ENCODE measurements at places on chromosomes 13 and 19. TPM values are rescaled to one million over a fixed set of nuclear protein-coding genes. Genes with fewer than 3 reads are reported as not detected.
A peak's percentile ranks its signal among the peaks of the same experiment; 100 is the strongest.

GRCh38 chr13:106472621-106473020 lies 62.8 kb downstream of the EFNB2 start:
- no peak for DNase-seq

DNA sequence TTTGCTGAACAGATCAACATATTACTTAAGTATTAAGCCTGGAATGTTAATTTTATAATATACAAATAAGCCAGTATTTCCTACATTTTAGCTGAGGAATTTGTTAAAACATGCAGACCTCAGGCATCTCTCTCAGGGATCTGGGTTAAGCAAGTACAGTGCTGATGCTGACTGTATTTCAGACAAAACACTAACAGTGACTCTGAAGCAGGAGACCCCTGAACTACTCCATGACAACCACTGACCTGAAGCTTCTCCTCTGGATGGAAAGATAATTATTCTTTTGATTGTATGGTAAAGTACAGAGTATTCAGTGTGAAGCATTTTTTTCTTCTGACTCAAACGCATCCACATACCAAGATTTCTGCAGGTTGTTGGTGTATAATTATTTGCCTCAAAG lies 680.8 kb downstream of the LIG4 start:
- no peak for DNase-seq

GRCh38 chr13:78978381-78978998 lies 319.5 kb upstream of the OBI1 start:
- peak; percentile 63 for DNase-seq

Gene FTL
- total RNA-seq, result 1,093 TPM

DNA sequence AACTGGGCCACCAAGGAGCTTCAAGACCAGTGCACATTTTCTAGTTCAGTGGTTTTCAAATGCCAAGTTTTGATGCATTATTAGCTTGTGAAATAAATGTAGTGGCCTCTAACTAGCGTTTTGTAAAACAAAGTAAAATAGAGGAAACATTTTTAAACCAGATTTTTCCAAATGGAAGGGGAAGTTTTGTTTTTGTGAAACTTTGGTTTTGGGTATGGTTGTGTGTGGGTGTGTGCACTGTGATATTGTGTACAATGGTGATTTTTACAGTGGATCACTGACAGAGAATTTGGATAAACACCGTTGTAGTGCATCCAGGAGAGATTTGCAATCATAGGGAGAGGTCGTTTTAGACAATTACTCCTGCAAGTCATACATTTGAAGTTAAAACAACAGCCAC lies 108.9 kb downstream of the SLC7A1 start:
- DNase-seq, result no peak

DNA sequence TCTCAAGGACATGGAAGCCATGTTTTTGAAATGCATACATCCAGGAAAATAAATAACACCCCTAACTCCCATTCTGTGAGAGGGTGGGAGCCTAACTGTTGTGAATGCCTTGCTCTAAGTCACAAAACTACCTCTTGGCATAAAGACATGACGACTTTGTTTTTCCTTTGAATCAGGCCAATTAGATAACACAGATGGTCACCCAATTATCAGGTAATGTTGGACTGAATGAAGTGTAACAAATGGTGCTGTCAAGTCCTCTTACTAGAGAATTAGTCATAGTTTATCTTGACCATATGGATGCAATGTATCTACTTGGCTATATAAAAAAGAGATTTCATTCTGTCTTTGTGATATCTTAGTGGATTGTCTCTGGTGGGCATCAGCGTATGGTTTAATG lies 553.6 kb upstream of the ATXN8OS start:
- no peak for DNase-seq

DNA sequence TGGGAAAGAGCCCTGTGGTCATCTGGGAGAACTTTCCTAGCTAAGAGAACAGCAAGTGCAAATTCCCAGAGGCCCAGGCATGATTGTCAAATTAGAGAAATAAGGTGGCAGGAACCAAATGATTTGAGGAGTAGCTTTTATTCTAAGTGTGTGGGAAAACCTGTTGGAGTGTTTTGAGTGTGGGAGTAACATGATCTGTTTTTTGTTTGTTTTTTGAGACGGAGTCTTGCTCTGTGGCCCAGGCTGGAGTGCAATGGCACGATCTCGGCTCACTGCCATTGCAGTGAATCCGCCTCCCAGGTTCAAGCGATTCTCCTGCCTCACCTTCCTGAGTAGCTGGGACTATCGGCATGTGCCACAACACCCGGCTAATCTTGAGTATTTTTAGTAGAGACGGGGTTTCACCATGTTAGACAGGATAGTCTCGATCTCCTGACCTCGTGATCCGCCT lies 2.4 kb downstream of the SAE1 start:
- no peak for DNase-seq

Gene PRKCG
- not detected for total RNA-seq

- DNase-seq, result no peak
Observed at GRCh38 chr13:44489751-44490150, 86.4 kb downstream of the TSC22D1 start.

Gene KIR2DL4
- not detected for total RNA-seq

DNA sequence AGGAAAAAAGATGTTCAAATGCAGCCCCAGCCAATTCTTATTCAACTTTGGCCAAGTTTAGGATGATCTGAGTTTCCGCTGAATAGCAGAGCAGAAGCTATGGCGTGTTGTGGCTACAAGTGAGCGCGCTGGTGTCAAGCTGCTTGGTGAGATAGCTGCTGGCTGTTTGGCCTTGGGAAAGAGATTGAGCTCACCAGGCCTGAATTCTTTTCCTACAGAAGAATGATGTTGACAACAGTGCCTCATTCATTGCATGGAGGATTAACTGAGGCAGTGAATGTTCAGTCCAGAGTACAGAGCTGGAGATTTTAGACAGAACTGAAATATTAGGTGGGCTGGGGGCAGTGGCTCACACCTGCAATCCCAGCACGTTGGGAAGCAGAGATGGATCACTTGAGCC lies 31.5 kb upstream of the MAP3K10 start:
- DNase-seq, result no peak

DNA sequence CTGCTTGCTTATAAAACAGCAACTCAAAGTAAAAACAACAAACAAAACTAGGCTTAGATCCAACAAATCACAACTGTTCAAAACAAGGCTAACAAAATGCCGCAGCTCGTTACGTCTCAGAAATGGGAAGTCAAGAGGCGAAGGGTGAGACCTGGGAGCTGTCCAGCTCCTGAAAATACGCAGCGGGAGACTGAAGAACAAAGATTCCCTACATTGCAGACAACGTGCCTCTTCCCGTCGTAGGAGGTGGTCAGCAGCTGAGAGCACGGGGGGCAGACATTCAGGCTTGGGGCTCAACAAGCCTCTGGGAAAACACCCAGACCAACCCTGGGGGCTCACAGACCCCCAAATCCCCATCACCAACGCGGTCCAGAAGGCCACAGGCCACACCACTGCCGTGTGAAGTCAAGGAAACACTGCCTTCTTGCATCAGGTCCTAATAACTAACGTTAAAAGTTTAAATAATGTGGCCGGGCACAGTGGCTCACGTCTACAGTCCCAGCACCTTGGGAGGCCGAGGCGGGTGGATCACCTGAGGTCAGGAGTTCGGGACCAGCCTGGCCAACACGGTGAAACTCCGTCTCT lies 13.5 kb downstream of the PLPP2 start:
- DNase-seq, result peak; percentile 26

Gene RNF225
- not detected for total RNA-seq

DNA sequence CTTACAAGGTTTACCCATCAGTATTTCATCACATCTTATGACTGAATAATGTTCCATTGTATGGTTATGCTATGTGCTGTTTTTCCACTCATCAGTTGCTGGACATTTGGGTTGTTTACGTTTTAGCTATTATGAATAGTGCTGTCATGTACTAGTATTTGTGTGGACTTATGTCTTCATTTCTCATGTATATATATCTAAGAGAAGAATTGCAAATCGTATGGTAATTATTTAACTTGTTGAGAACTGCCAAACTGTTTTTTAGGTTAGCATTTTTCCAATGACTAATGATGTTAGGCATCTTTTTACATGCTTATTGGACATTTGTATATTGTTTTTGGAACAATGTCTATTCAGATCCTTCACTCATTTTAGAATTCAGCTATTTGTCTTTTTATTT lies 368.3 kb downstream of the LMO7 start:
- no peak for DNase-seq

DNA sequence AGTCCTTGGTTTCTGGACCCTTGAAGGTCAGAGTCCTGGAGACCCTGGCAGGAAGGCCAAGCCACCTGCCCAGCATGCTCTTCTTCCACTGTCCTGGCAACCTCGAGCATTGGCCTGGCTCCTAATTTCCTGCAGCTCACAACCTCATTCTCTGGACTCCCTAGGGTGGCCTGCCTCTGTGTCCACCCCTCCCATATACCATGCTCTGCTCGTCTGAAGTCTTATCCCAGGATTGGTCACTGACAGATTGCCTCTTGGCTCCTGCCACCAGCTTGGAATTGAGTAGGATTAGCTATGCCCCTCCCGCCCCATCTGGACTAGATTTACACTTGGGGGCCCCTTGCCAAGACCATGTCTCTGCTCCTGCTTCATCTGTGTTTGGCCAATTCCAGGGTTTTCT lies 17.1 kb upstream of the WASF3 start:
- DNase-seq, result no peak

- peak; percentile 20 for DNase-seq
Observed at GRCh38 chr19:5225486-5226345, 114.9 kb downstream of the PTPRS start.

Gene SLAIN1
- 21.7 TPM for total RNA-seq

DNA sequence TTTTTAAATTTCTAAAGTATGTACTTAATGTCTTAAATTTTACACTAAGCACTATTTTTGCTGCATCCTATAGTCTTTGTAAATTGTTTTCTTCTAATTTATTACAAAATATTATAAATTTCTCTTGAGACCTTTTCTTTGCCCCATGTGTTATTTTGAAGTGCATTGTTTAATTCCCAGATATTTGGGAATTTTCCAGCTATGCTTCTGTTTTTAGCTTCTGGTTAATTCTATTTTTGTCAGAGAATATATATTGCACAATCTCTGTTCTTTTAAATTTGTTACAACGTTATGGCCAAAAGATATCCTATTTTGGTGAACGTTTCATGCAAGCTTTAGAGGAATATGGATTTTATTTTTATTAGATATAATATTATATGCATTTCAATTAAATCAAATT lies 917.4 kb upstream of the MIR17HG start:
- no peak for DNase-seq

Gene CDC34
- total RNA-seq, result 42.5 TPM

GRCh38 chr13:74090869-74091605 lies 43.2 kb downstream of the KLF12 start:
- no peak for DNase-seq

DNA sequence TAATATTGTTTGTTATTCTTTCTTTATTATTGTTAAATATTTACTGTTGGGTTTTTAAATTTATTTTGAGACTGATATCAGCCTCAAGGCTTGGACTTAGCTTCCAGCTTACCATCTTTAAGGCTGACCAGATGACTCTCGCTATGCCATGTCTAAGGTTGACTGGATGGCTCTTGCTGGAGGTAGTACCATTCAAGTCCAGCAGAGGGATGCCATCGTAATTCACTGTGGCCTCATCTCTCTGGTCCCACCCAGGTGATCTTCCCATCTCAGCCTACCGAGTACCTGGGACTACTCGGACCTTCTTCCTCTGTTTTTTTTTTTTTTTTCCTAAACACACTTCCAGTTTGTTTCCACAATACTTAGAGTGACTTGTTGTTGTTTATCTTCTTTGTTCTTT lies 41.7 kb upstream of the ZNF91 start:
- DNase-seq, result no peak

Gene TDRD12
- total RNA-seq, result 0.25 TPM

- DNase-seq, result no peak
Observed at GRCh38 chr13:30982506-30982905, 50.0 kb downstream of the TEX26 start.

GRCh38 chr19:12333162-12334159 lies at the start of gene ZNF563:
TSS of gene ZNF563 (minus strand) at chr19:12333633. CDS start at chr19:12333482, 151 bp downstream.
- peak; percentile 100 for DNase-seq

- no peak for DNase-seq
Observed at GRCh38 chr13:48682436-48682835, 28.7 kb downstream of the CYSLTR2 start.

GRCh38 chr13:27643334-27644132 lies 21.8 kb downstream of the POLR1D start:
- DNase-seq, result no peak

Gene LEUTX
- total RNA-seq, result not detected

Gene GNA15
- 28.4 TPM for total RNA-seq

Gene PLK5
- not detected for total RNA-seq

Gene ZIM2
- total RNA-seq, result not detected

Gene IFNL3
- 1.2 TPM for total RNA-seq

- DNase-seq, result peak; percentile 56
Observed at GRCh38 chr19:55173714-55174409, 6.2 kb downstream of the SYT5 start.

DNA sequence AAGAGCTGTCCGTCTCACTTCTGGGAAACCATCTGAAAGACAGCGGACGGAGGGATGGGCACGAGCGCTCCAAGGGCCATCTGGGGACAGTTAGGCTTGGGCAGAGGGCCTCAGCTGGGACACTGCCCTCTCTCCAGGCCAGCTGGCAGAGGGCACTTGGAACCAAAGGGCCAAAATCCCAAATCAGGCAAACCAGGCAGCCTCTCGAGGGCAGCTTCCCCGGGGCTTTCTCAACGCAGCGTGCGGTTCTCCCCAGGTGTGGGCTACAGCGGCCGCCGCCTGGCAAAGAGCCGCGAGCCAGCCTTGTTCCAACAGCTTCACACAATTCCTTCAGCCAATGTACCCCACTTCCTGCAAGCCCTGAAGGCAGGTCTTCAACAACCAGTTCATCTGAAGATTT lies 5.0 kb downstream of the MLLT1 start:
- DNase-seq, result no peak

DNA sequence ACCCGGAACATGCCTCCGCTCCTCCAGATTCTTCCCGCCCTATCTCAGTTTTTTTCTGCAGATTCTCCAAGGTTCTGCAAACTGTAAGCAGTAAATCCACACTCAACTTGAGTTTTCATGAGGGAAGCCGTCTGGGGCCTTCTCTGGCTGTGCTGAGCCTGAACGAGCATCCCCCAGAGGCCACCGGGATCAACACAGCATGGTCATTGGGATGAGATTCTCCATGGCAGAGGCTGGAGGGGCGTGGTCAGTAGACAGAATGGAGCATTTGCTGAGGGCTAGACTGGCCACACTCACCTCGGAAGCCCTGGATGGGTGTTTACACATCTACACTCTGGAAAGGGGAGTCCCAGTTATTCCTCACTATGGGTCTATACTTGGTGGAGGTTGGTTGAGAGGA lies 2.3 kb upstream of the LILRA4 start:
- no peak for DNase-seq

Gene ZNF728
- total RNA-seq, result not detected

- DNase-seq, result no peak
Observed at GRCh38 chr19:51018745-51019543, 565 bp downstream of the KLK10 start.

Gene CCDC97
- total RNA-seq, result 14.9 TPM

All from activated naive CD4-positive, alpha-beta T cell treated with anti-CD3 and anti-CD28 coated beads for 36 hours (primary cell).